Bladder microvascular endothelial cell (primary cell): ENCODE measurements at places on chromosomes 4 and X. TPM values are rescaled to one million over a fixed set of nuclear protein-coding genes. Genes with fewer than 3 reads are reported as not detected.

The GLA gene
- 21.2 and 22.3 TPM in 2 replicates for total RNA-seq

The ANXA3 gene
- 168 and 189 TPM in 2 replicates for total RNA-seq

The CFI gene
- 44.4 and 66.7 TPM in 2 replicates for total RNA-seq

The NAA10 gene
- total RNA-seq: 41.8 and 46.9 TPM in 2 replicates

The TMPRSS11B gene
- not detected in 2 replicates for total RNA-seq

The SYNPO2 gene
- total RNA-seq: 0.32 and 0.44 TPM in 2 replicates

The USP17L19 gene
- total RNA-seq: not detected in 2 replicates
